ENCODE measurements at places on chromosomes 3 and 15.

GRCh38 chr3:138338811-138339210, 9.2 kb upstream of the NME9 start:
- no peak for DNase-seq

DNA sequence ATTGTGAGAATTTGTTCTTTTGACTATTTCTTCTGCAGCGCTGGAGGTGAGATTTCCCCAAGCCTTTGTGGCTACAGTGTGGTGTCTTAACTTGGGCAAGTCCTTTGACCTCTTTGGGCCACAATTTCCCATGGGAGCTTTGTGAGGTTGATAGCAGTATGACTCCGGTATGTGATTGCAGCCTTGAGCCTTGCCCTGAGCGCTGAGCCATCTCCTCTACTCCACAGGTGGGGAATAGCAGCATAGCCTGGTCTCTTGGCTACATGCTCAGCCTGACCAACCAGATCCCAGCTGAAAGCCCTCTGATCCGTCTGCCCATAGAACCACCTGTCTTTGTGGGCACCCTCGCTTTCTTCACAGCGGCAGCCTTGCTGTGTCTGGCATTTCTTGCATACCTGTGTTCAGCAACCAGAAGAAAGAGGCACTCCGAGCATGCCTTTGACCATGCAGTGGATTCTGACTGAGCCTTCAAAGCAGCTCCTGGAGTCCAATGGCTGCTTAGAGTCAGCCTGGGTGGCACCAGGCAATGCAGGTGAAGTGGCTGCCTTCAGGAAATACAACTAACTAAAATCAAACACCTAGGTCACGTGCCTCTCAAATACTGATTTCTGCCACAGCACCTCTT, 30.0 kb upstream of the RPL14 start:
- no peak for DNase-seq

- DNase-seq = no peak
These were observed 23.1 kb downstream of the TP53BP1 start for GRCh38 chr15:43469867-43470266.

- DNase-seq = no peak
These were observed 38.6 kb downstream of the STT3B start for GRCh38 chr3:31571325-31571724.

DNA sequence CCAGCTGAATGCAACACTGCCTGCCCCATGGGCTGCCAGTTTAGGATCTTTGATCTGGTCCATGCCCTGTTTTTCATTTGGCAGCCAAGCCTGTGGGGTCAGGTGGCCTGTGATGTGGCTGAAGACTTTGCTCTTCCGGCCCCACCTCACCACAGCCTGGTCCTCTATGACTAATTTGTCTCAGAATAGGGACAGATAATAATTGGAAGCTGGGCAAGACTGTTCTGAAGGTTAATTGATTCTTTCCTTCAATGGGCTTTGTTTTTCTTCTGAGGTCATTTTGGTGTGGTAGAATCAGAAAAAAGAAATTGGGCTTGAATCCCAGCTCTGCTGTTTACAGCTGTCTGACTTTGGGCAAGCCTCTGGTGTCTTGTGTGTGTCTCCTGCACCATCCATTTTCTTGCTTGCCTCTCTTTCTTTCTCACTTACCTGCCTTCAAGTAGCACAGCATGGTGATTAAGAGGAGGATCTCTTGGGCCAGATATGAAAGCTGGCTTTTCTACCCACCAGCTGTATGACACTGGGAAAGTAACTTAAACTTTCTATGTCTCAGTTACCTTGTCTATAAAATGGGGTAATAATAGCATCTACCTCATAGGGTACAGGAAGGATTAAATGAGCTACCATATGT, 24.2 kb downstream of the ABHD2 start:
- no peak for DNase-seq

- no peak for DNase-seq
These were observed 37.3 kb downstream of the UBP1 start for GRCh38 chr3:33402936-33403335.

All from kidney (tissue), 22 donors.